Activated CD4-positive, alpha-beta memory T cell treated with anti-CD3 and anti-CD28 coated beads, Interleukin-2, amount 10 ng/mL, durations not matched to agents 7 days and 5 days (primary cell): ENCODE measurements at places on chromosomes 16 and 17. TPM values are rescaled to one million over a fixed set of nuclear protein-coding genes. Genes with fewer than 3 reads are reported as not detected.

The TTYH2 gene
- 23.8 TPM for total RNA-seq

The FBXL16 gene
- 30.9 TPM for total RNA-seq

The UNC45B gene
- total RNA-seq: 0.18 TPM

The GPT2 gene
- 15.2 TPM for total RNA-seq

DNA sequence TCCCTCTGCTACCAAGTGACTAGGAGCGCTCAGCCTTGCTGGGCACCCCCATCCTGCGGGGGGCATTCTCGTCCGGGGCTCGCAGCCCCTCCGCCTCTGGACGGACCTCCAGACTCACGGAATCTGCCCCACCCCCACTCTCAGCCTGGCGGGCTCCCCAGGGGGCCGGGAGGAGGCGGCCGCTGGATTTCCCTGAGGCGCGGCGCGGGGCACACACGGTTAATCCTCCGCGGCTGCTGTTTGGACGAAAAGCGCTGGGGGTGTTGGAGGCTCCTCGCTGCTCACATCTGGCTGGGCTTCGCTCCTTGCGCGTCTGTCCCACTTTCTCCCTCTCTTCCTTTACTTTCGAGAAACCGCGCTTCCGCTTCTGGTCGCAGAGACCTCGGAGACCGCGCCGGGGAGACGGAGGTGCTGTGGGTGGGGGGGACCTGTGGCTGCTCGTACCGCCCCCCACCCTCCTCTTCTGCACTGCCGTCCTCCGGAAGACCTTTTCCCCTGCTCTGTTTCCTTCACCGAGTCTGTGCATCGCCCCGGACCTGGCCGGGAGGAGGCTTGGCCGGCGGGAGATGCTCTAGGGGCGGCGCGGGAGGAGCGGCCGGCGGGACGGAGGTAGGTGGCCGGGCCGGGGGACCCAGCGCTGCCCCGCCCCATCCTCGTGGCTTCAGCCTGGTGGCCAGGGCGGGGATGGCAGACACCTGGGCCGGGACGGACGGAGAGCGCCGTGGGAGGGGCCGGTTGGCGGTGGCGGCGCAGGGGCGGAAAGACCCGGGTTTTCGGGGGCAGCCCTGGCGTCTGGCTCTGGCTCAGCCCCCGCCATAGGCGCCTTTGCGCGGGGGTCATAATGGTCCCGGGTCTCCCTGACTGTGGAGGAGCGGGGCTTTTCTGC, at the start of gene C1QTNF1:
TSS of gene C1QTNF1 (plus strand) at position 284 of the 886 bp plus-strand sequence. CDS start 19,800 bp downstream, outside the sequence.
- no peak for DNase-seq

DNA sequence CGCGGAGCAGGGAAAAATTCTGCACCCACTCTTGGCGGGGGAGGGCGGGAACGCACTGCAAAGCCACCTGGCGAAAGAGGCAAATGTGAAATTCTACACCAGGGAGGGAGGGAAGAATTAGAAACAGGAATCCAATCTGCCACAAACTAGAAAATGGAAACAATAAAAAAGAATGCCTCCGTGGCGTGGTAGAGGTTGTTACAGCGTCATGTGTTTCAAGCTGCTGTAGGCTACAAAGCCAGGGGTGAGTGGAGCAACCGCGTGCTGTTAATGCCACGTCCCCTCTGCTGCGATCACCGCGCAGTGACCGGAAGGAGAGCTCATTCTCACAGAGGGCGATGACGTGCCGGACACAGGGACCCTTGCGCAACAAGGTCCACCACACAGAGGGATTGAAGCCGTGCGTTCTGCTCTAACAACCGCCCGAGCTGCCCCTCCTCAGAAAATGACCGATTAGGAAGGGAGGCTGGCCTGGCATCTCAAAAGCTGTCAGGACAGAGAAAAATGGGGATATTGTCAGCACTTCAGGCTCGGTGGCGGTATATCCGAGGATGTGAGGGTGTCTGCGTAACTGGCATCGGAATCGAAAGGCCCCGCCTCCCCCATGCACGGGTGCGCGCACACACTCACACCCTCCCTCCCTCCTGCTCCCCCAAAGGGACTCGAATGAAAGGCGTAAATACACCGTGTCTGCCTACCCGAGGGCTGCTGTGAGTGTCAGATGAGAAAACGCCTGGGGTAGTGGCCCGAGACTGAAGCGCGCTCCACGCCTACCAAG, 70.8 kb upstream of the TNRC6C start:
- peak; percentile 63 for DNase-seq

- DNase-seq: no peak
Observed at GRCh38 chr17:56257075-56257474, 103.8 kb downstream of the ANKFN1 start.

DNA sequence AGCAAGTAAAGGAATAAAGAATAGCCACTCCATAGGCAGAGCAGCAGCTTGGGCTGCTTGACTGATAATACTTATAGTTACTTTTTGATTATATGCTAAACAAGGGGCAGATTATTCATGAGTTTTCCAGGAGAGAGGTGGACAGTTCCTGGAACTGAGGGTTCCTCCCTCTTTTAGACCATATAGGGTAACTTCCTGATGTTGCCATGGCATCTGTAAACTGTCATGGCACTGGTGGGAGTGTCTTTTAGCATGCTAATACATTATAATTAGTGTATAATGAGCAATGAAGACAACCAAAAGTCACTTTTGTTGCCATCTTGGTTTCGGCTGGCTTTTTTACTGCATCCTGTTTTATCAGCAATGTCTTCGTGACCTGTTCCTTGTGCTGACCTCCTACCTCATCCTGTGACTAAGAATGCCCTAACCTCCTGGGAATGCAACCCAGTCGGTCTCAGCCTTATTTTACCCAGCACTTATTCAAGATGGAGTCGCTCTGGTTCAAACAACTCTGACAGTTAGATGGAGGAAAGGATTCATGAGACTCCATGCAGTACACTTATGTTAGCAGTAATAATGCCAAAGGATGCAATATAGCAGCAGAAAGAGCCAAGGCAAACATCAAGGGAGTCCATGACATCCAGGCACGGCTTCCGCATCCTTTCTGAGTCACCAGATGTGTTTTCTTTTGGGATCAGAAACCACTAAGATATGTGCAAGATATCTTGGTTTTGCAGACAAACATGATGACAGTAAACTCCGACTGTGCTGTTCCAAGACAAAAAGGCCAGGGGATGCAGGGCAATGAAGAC, 55.8 kb upstream of the B4GALNT2 start:
- no peak for DNase-seq

- no peak for DNase-seq
Observed at GRCh38 chr17:65407017-65407416, 154.4 kb downstream of the AXIN2 start.

GRCh38 chr16:68749432-68749831, 12.3 kb downstream of the CDH1 start:
- DNase-seq: no peak

DNA sequence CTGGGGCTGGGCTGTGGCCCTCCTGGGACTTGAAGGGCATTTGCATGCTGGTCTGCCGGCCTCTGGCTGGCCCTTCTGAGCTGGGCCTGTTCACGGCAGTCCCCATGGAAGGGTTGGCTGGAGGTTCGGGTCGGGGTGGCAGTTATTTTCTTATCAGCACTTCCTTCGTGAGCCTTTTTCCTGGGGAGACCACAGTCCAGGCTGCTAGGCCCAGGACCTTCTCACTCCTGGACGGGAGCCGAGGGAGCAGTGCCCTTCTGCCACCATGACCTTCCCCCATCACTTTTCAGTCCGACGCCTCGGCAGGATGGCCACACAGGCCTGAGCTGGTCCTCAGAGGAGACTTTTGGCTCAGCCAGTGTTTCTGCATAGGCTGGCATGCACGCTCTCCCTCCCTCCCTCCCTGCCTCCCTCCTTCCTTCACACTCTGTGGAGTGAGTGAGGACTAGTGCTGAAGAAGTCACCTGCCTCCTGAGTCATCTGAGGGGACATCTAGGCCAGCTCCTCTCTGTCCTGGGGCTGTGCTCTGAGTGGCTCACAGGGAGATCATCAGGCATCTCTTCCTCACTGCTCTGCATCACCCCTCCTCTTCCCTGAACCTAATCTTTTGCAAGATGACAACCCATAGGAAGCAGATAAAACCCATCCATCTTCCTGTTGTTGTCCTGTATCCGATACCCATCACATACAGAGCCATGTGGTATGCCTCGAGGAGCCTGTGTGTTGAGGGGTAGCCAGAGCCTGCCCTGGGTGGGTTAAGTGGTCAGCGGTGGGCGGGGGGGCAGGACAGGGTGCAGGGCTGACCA, 109.7 kb downstream of the RAP1GAP2 start:
- no peak for DNase-seq
